ENCODE measurements at places on chromosomes 2 and 18. TPM values are rescaled to one million over a fixed set of nuclear protein-coding genes. Genes with fewer than 3 reads are reported as not detected.

The CBLN2 gene
- not detected for total RNA-seq

The C2orf80 gene
- 0.45 TPM for total RNA-seq

The EFR3B gene
- 7.9 TPM for total RNA-seq

The SERPINB12 gene
- total RNA-seq = not detected

The SAG gene
- not detected for total RNA-seq

The B3GNT7 gene
- 21.5 TPM for total RNA-seq

The AQP4 gene
- not detected for total RNA-seq

The LGALSL gene
- 12.2 TPM for total RNA-seq

The CRYGD gene
- total RNA-seq = not detected

The NCKAP5 gene
- 14.2 TPM for total RNA-seq

The DNAJC5G gene
- total RNA-seq = not detected

The PTPRN gene
- 1.5 TPM for total RNA-seq

The CHRND gene
- total RNA-seq = not detected

The ABCB11 gene
- total RNA-seq = 0.03 TPM

The RBM45 gene
- 24.6 TPM for total RNA-seq

The MAP2 gene
- total RNA-seq = 2.5 TPM

The CEP76 gene
- 12.6 TPM for total RNA-seq

All from SK-MEL-5 (cell line).